ENCODE measurements at places on chromosomes 4 and X.

- DNase-seq = no peak
Measured at GRCh38 chr4:146381263-146381872, 140.4 kb downstream of the SLC10A7 start.

- DNase-seq = no peak
Measured at GRCh38 chrX:10769195-10769594, 148.8 kb upstream of the MID1 start.

- no peak for DNase-seq
Measured at GRCh38 chr4:81712714-81713113, 241.0 kb upstream of the RASGEF1B start.

DNA sequence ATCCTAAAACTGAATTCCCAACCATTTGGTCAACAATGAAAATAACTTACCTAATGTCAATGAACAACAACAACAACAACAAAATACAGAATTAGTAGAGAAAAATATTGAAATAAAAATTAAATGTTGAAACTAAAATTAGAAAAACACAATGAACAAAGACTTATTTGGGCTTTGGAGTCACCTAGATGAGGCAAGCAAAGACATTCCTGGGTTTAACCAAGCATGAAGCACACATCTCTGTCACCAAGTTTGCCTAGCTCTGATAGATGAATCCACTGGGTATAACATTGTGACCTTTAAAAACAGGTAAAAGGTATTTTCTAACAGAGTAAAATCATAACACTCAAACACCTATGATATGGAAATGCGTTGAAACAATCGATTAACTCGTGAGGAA is 13.2 kb upstream of the SYTL5 start:
- no peak for DNase-seq

GRCh38 chr4:2961421-2961810 is 1.8 kb downstream of the NOP14 start:
- no peak for DNase-seq

- DNase-seq = no peak
Measured at GRCh38 chr4:82402196-82402775, 28.0 kb downstream of the HNRNPDL start.

GRCh38 chrX:9612146-9612505 is 147.3 kb downstream of the TBL1X start:
- DNase-seq = no peak

DNA sequence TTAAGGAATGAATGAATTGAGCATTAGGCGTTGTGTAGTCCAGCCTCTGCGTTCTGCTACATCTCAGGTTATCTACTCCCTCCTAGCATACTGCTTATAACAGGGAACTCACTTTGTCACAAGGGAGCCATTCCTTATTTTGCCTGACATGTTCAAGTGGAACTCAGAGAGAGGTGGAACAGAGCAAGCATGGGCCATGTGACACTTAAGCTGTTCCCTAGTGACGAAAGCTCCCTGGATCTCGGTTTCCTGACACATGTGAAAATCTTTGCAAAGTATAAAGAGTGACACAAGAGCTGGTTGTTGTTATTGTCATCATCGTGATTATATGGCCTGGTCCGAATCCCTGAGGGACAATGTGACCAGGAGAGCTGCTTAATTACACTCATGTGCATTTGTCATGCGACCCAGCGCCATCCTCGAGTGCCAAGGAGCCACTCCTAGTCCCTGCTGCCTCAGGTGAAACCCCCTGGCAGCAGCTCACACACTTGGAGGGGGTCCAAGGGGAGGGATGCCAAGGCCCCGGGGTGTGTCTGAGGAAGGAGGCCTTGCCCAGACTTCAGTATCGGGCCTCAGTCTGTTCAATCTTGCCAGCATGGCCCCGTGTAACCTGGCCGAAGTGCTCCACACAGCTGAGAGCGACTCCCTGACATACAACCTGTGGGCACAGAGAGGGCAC is 98.5 kb upstream of the MAP3K15 start:
- DNase-seq = no peak

DNA sequence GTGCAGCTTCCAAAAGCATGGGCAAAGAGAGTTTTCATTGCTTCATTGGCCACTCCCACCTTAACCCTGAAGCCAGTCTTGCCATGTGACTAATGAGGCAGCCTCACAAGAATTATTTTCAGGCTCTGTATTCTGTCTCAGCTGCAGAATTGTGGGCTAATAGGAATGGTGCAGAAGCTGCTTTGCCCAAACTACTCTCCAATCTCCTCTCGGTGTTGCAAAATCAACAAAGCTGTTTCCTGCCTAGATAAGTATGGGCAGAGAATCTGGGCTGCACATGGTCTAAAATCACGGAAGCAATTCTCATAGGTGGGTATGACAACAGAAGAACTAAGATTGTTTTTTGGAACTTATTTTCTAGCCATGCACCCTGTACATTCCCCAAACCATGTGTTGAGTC is 31.4 kb downstream of the PPP1R2C start:
- no peak for DNase-seq

DNA sequence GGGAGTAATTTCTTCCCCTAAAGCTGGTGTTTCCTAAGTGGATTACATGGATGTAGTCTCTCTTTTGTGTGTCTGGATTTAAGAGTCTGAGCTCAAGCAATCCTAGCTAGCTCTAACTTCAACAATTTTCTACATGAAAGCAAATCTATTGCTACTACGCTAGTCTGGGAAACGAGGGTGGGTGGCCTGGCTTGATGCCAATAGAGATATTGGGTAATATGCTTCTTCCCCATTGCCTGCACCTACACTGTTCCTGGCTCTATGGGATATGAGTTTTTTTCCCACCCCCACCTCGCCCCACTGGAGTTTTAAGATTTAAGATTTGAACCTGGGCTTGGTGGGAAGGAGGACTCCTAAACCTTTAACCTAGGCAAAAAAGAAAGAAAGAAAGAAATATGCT is 158.8 kb downstream of the RBM46 start:
- no peak for DNase-seq

GRCh38 chr4:159476886-159477285 is 374.0 kb downstream of the RAPGEF2 start:
- DNase-seq = no peak

DNA sequence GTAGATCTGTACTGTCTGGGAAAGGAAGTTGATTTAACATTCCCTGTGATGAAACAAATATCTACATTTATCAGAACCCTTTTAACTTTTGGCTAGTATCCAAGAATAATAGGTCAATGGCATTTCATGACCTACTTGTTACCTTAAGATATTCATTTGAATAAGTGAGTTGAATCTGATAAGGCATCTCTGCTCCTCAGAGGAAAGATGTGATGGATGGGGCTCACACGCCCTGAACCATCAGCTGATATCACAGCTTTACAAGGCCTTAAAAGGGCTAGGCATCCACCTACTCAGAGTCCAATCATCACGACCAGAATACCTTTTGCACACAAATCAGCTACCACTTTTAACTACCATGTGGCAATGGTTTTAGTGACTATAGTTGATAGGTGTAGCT is 90.2 kb upstream of the PDLIM3 start:
- no peak for DNase-seq

- DNase-seq = no peak
Measured at GRCh38 chrX:15856222-15856587, 1.6 kb upstream of the AP1S2 start.

DNA sequence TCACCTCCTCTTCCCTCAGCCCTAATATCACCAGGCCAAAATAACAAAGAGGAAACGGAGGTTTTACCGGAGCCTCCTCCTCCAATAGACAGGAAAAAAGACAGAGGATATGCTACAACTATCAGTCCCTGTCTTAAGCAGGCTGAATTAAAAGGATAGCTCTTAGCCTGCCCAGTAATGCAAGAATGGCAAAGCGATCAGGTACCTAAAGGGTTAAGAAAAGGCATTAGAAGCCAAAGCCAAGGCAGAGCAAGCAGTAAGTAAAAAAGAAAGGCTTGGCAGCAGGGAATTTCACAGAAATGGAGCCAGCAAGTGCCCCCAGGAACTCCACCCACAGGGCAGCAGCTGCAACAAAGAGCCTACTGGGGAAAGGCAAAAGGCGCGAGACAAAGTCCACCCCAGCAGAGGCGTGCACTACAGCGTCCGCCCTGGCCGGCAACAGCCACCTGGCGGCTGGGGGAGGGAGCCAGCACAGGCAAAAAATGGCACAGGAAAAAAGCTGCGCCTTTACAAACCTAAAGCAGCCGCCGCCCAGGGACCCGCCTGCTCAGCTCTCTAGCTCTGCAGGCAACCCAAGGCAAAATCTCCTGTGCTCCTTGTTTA is 220.6 kb upstream of the ZC4H2 start:
- no peak for DNase-seq

DNA sequence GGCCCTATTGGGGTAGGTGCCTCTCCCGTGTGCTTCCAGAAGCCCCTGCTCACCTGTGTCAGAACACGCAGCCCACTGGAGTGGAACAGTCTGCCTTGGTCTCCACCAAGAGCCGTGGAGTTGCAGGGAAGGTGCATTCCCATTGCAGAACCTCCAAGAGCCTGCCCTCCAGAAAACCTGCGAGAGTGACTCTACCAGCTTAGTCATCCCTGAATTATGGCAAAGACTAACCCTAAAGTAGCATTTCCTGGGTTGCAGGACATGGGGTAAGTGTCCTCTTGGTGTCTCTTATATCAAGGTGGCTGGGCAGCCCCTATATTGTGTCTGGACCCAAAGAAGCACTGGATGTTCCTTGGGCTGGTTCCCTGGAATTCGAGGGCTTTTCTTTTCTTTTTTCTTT is 224.6 kb downstream of the BCOR start:
- no peak for DNase-seq

- peak; percentile 65 for DNase-seq
Measured at GRCh38 chr4:7854697-7855370, 84.8 kb downstream of the AFAP1 start.

DNA sequence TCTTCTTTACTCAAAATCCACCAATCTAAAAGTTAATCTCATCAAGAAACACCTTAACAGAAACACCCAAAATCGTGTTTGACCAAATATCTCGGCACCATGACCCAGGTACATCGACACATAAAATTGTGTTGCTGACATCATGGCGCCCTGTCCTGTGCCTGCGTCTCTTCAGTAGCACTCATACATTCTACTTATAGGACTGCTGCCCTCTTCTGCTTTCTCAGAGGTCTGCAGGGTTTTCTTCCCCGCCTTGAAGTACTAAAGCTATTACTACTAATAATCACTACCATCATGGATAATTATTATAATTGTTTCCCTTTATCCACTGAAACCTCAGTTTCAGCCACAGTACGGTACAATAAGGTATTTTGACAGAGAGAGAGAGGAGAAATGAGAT is 1403.1 kb upstream of the TENM3 start:
- no peak for DNase-seq

GRCh38 chr4:136281307-136281706 is 1251.0 kb downstream of the PCDH18 start:
- DNase-seq = no peak

DNA sequence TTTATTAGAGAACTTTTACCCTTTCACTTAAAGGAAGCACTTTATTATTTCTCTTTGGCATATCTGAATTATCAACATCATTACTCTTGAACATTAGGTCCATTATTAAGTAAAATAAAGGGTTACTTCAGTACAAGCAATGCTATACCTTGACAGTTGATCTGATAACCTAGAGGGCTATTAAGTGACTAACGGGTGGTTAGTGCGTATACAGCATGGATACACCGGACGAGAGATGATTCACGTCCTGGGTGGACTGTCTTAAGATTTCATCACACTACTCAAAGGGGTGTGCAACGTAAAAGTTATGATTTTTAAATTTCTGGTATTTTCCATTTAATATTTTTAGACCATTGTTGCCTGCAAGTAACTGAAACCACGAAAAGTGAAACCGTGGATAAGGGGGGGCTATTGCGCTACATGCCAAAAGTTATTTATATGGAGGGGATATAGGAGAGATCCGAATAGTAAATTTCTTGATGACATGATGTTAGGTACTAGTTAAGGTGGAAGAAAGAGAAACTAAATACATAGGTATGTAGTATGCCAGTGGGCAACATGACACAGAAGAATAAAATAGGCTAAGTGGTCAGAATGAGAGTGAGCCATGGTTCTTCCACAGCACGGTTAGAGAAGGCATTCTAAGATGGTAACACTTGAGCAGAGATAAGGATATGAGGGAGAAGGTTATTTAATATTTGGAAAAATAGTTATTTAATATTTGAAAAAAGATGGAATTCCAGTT is 230.8 kb upstream of the ANKRD50 start:
- no peak for DNase-seq

- DNase-seq = no peak
Measured at GRCh38 chr4:177117256-177117655, 192.4 kb upstream of the NEIL3 start.

- DNase-seq = no peak
Measured at GRCh38 chr4:111748157-111748556, 397.1 kb upstream of the FAM241A start.

DNA sequence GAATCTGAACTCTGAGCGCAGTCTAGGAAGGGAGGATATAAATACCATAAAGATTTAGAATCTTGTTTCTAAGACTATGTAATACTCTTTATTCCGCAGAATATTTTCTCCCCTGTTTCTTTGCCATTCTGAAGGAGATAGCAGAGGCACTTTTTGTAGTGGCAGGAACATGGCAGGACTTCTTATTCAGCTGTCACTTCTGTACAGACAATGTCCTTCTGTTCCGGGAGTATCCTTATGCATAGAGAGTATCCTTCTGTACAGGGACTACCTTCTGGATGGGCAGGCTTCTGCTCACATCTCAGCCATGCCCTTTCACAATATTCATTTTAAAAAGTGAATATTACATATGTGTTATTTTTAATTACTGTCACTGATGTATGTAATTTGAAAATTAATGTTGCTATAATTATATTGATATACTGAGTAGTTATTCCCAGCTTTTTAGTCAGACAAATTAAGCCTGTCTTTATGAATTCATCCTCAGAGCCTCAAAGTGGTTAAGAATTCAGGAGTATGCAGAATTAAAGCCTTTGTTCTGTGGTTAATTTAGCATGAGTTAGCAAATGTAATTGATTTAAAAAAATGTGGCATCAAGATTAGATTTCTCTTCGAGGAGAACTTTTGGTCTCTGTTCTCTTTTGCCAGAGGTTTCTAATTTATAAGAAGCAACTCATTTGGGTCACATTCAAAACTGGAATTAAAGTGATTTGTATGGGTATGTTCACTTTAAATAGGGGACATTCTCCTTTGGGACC is 174.4 kb downstream of the FHIP1A start:
- DNase-seq = no peak

- no peak for DNase-seq
Measured at GRCh38 chr4:140755774-140756318, 339 bp downstream of the TBC1D9 start.
